ENCODE measurements at places on chromosomes 3 and 15.

GRCh38 chr3:131371688-131372066 lies 9.9 kb upstream of the NUDT16 start:
- no peak for DNase-seq

GRCh38 chr3:71162221-71162620 lies 421.3 kb downstream of the FOXP1 start:
- DNase-seq, result no peak

DNA sequence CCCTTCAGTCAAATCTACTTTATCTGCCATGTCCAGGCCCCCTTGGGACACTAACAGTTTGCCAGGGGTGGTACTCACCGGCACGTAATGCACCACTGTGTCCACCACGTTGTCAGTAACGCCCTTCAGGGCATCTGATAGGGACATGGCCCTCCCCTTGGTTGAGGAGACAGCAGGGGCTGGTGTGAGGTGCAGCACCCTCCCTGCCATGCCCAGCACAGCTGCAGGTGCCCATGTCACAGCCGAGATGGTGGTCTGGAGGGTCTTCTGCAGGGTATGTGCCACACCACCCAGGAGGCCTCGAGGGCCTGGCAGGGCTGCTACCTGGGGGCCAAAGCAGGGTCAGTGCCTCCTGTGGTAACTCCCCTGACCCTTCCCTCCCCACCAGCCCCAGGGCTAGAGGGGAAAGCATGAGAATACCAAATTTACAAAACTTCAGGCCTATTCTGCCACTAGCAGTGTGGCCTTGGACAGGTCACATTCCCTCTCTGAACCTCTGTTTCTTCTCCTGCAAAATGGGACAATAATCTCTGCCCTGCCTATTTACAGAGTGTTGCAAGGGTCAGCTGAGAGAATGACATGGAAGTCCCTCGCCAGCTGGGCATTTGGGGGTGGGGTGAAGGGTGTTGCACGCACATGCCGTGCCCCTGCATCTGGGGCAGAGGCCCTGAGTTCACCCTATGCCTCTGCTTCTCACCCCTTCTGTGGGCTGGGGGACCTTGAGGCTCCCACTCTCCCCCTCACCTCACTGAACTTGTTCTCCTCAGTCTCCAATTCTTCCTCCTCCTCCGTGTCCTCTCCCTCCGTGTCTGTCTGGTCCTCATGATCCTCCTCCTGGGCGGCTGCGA lies 11.8 kb upstream of the KIF7 start:
- no peak for DNase-seq

DNA sequence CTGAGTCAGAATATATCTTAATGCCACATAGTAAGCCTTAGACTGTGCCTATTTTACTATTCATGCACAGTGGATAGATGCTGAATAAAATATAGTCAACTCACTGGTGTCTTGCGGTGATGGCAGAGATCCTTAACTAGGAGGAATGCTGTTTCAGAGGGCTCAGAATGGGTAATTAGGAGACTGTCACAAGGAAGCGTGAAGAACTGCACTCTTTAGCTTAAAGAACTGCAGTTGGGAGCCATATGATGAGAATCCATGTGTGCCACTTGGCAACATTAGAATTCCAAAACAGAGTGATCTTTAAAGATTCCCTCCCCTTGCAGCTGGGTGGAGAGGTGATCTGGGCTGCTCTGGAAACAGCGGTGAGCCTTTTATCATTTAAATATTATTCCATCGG lies 357.6 kb downstream of the MCTP2 start:
- no peak for DNase-seq

DNA sequence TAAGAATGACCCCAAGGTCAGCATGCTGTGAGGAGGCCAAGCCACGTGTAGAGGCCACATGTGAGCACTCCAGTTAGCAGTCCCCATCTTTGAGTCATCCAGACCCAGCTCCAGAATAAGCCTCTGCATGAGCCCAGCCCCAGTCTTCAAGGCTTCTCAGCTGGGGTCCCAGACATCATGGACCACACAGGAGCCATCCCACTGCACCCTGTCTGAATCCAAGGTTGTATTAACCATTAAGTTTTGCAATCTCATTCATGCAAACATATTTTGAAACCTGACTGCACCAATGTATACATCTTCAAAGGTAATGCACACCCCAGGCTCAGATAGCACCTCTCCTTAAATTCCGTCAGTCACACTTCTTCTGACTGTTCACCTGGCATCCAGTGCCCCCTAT lies 249.1 kb upstream of the CHRNA7 start:
- DNase-seq, result no peak

DNA sequence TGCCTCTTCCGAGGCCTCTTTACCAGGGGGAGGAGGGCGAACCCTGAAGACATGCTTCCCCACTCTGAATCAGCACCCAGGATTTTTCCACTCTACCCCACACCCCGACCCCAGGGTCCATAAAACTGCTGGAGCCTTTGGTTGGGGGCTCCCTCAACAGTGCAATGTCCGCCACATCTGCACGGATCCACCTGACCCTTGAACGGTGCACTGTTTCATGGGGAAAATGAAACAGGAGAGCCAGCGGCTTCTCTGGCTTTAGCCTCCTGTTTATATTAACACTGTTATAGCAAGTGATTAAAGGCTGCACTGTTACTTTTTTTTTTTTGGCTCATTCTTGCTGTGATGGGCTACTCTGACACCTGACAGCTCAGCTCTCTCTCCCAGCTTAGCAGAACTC lies 124.1 kb upstream of the DLG1 start:
- no peak for DNase-seq

- no peak for DNase-seq
Measured at GRCh38 chr3:57234613-57235575, 7.4 kb downstream of the APPL1 start.

DNA sequence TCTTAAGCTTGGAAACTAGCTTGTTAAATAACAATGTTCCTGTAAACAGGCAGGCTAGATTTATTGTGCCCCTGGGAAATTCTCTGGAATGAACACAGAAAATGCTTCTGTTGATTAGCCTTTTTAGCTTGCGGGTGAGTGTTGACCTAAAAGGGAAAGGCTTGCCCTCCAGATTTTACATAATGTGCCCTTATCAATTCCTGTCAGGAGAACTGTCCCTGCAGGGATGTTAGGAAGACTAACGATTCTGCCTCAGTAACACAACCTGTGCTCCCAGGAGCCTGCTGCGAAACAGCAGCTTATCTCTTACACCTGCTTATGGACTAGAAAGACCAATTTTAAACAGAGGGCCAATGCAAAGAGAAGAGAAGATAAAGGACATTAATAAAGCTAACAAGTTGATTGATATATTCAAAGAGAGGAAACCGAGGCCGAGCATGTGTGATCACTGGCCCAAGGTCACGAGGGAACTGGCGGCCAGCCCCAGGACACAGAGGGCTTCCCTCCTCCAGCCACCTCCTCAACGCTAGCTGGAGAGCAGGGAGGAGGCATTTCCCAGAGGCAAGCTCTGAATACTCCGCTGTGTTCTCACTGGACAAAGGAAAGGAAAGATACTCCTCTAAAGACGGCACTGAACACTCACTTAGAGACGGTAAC lies 48.4 kb upstream of the TJP1 start:
- DNase-seq, result no peak

DNA sequence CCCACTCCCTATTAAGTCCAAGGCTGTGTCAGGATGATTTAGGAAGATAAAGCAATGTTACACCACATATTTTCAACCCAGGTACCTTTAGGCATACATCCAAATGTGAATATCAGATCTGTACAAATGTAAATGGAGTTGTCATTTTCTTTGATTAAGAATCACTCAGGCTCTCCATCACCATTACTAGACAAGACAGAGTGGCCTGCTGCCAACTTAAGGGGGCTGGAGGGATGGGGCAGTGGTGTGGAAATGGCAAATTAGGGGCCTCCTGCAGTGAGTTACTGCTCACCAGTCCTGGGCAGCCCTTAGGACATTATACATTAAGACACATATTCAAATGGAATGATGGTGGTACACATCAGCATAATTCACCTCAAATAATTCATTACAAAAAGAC lies 211.0 kb downstream of the TNIK start:
- DNase-seq, result no peak
